ENCODE measurements at places on chromosomes 5 and 9. TPM values are rescaled to one million over a fixed set of nuclear protein-coding genes. Genes with fewer than 3 reads are reported as not detected.

Gene TTC39B
- 35.6 TPM for total RNA-seq

Gene SMIM27
- 33.7 TPM for total RNA-seq

Gene SET
- total RNA-seq, result 279 TPM

Gene PCDHB11
- not detected for total RNA-seq

Gene MARCOL
- not detected for total RNA-seq

Gene NTNG2
- 7.8 TPM for total RNA-seq

Gene ITK
- 342 TPM for total RNA-seq

Gene WHRN
- total RNA-seq, result 12.5 TPM
